Neuronal stem cell (in vitro differentiated cells): ENCODE measurements at places on chromosomes 3 and 15.
A peak's percentile ranks its signal among the peaks of the same experiment; 100 is the strongest.

DNA sequence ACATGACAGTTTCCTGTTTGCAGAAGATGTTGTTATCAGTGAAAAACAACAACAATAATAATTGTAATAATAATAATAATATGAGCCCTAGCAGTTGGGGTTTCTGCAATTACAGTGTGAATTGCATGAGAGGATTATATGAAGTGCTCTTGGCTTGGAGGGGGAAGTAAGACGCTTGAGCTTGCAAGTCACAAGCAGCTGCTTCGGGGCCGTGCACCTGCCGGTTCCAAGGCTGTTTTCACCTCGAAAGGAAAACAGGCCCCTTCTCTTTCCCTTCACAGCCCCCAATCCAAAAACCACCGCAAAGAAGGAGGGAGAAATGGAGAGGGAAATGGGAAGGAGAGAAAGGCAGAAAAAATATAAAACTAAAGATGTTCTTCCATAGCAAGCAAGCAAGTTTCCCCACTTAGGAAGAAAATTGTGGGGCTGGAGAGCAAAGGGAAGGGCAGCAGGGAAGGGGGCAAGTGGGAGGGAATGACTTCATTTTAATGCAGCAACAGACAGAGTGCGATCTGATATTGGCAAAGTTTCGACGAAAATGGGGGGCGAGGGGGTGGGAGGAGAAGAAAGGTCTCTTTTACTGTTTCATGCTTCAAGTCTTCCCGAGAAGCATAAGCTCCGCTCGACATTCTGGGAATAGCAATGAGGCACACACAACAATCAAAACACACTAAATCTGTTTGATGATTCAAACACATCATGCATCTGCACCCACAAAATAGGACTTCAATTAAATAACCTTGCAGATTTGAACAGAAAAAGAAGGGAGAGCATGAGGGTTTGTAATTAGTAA, 284.2 kb upstream of the ATP11B start:
- DNase-seq = no peak

DNA sequence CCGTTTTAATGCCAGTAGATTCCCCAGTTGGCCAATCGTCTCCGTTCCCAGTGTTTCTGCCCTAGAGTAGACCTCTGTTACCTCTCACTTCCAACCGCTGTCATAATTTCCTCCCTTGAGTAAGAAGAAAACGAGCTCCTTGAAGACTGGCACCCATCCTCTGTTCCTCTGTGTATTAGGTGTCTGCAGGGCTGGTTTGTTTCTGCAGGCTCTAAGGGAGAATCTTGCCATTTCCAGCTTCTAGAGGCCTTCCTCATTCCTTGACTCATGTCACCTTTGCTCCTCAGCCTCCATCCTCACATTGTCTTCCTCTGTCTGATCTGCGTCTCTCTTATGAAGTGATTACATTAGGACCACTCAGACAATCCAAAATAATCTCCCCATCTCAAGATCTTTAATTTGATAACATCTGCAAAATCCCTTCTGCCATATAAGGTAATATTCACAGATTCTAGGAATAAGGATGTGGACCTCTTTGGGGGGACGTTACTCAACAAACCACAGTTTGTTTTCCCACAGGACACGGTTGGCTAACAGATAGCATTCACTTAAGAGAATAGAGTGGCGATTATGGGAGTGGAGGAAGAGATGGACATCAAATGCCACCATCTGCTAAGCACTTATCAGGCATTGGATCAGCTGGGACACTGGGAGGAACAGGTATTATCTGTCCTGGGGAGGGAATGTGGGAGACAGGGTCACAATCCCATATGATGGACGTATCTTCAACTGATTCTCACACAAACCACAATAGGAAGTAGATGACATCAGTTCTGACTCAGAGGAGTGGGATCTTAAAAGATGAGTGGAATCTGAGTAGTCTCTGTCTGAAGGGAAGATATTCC, 17.1 kb downstream of the ARHGAP31 start:
- no peak for DNase-seq

GRCh38 chr3:184096811-184097383, at the start of gene HTR3E:
HTR3E (plus strand) TSS chr3:184097064; CDS start chr3:184097530, 466 bp downstream.
- no peak for DNase-seq

- DNase-seq = no peak
Measured at GRCh38 chr15:70480196-70480856, 283.0 kb downstream of the UACA start.

DNA sequence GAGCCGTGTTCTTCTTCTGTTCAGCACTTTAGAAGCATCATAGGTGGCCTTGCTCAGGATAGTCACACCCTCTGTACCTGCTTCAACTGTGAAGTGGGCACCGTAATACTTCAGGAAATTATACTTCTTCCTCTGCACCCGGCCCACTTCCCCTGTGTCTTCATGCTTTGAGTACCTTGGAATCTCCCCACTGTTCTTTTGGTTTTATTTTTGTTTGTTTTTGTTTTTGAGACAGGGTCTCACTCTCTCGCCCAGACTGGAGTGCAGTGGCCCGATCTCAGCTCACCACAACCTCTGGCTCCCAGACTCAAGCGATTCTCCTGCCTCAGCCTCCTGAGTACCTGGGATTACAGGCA, 1.7 kb downstream of the P2RY14 start:
- no peak for DNase-seq

GRCh38 chr3:43738305-43738704, 47.6 kb downstream of the ABHD5 start:
- no peak for DNase-seq

GRCh38 chr3:47283591-47284364, 1.0 kb downstream of the KLHL18 start:
- no peak for DNase-seq

DNA sequence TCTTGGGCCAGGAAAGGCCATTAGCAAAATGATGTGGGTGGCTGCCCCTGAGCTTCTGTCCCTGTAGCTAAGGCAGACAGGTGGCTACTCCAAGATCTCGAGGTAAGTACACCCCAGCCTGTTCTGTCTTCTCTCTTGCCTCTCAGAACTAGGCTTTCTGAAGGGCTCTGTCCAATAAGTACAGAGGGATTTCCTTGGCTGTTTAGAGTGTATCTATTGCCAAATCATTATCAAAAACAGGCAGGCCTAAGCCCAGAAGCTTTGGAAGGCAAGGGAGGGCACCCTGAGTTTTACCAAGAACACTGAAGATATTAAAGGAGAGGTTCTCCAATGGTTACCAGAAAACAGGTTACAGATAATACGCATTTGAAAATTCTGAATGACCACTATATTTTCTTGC, 156.6 kb downstream of the MYRIP start:
- no peak for DNase-seq

GRCh38 chr3:52633786-52634185, 51.9 kb downstream of the PBRM1 start:
- no peak for DNase-seq

- peak; percentile 51 for DNase-seq
Measured at GRCh38 chr15:29925227-29926082, 103.2 kb upstream of the TJP1 start.

- no peak for DNase-seq
Measured at GRCh38 chr15:58404020-58404419, 27.8 kb upstream of the LIPC start.

DNA sequence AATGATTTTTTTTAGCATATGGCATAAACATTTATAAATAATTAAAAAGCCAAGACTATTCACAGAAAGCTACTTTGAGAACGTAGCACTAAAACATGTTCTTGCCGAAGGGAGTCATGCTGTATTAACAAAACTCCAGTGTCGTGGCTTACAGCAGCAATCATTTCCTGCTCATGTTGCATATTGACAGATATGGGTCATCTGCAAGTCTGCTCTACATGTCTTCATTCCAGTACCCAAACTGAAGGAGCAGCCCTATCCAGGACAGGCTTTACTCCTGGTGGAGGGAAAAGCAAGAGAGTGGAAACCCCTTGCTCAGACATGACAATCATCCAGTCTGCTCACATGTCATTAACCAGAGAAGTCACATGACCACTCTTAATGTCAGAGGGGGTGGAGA, 87.6 kb downstream of the NEK11 start:
- DNase-seq = no peak

- DNase-seq = peak; percentile 96
Measured at GRCh38 chr3:129305592-129306091, 27.0 kb downstream of the HMCES start.

- no peak for DNase-seq
Measured at GRCh38 chr3:137770066-137770834, 6.1 kb downstream of the SOX14 start.

DNA sequence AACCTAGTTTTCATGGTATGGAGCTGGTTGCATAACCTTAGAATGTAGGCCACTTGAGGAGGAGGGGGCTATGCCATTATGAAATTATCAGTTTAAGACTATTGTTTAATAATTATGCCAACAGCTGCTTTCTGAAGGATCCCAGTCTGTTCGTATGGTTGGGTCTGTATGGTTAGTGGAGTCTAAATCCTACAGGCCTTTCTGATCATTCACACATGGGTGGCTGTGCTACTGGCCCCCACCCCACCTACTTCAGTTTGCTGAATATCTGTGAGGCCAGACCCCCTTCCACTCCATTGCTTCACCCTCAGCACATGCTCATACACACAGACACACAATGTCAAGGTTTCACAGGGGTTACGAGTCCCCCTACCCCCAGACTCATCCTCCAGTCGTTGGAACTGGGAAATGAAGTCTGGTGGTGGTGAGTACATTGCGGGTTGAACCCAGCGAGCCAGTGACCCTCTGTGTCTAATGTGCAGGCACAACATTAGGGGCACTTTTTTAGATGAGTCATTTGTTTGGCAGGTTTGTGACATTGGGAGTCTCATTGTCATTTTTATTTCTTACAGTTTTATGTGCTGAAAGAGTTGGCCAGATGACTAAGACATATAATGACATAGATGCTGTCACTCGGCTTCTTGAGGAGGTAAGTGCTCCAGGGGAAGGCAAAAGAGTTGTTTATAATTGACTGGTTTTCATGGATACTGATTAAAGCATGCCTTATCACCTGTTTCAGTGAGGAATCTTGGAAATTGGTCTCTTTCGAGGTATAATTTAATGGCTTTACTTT, 85.3 kb downstream of the TRAK1 start:
- DNase-seq = no peak

GRCh38 chr3:48505146-48505545, 1.2 kb upstream of the SHISA5 start:
- no peak for DNase-seq

- DNase-seq = no peak
Measured at GRCh38 chr15:41499109-41499851, 5.6 kb downstream of the ITPKA start.

DNA sequence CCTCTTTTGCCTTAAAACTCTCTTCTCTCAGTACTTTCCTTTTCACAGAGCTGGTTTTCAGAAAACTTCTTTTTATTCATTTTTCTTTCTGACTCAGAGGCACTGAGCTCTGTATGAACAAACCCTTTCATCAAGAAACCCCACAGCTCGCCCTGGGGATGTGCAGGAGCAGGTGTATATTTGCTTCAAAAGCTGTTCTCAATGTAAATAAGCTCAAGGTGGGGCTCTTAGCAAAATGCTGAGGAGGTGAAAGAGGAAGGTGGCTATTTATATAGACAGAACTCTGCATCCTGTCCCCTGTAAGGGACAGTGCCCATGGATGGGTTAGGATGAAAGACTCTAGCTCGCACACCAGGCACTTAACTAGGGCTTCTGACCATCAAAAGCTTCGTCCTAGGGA, 302.0 kb downstream of the WDR72 start:
- no peak for DNase-seq

- DNase-seq = no peak
Measured at GRCh38 chr3:62942764-62943163, 67.5 kb upstream of the CADPS start.

- DNase-seq = no peak
Measured at GRCh38 chr15:31474059-31474868, 147.6 kb downstream of the KLF13 start.

- DNase-seq = no peak
Measured at GRCh38 chr3:11587766-11588165, 55.9 kb downstream of the VGLL4 start.

GRCh38 chr3:133490468-133491351, 82.8 kb upstream of the CDV3 start:
- no peak for DNase-seq

DNA sequence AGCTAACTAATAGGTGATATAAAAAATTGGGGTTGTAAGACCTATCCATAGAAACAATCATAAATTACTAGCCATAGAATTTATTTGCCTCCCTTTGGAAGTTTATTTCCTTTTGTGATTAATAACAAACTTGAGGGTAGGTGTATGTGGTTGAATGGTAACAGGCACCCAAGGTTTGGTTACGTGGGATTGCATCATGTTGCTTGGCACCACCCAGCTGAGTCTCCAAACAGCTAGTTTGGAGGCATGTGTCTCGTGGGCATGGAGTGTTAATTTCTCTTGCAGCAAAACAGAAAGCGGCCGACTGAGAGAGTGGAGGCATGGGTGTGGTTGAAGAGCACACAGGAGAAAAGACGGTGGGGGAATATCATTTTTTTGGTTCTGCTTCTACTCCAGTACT, 441.4 kb downstream of the CNTN4 start:
- DNase-seq = no peak

DNA sequence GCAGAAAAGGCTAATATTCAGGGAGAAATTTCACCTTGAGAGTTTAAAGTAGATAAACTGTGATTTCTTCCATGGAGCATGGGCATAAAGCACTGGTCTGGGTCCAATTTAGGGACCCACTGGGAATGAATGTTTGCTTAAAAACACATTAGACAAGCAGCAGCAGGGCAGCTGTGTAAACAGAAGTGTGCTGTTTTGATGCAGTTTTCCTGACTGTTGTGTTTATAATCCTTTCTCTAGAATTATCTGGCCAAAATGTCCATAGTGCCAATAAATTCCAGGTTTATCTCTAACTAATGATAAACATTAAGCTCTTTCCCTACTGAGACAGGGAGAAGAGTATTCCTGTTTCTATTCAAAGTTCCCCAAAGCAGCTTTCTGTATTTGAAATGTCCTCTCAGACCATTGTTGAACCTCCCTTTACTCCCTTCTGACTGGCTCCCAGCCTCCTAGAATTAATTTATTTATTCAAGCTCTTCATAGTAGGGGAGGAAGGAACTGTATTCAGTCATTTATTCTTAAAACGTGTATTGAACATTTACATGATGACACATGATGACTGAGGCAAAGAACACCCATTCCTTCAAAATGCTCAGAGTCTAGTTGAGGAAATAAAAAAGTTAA, 7.0 kb upstream of the TM4SF18 start:
- DNase-seq = no peak

- DNase-seq = peak; percentile 17
Measured at GRCh38 chr3:39990532-39990931, 181.1 kb downstream of the MYRIP start.

DNA sequence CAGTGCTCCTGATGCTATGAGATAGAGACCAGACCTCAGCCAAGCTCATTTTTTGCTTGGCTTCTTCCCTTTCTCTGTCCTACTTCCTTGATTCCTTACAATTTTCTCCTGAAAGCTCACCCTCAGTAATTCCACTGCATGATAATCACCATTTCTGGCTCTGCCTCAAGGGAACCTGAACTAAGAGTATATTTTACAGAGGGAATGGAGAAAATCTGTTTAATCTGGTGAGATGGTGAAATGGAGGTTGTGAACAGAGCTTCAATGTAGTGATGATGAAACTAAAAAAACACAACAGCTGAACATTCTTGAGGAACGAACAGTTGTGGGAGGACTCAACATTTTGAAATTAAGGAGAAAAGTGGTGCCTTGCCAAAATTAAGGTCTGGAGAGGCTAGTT, 16.3 kb downstream of the HHLA2 start:
- DNase-seq = no peak
